Caki2 (cell line): ENCODE measurements at places on chromosomes 11 and 22. TPM values are rescaled to one million over a fixed set of nuclear protein-coding genes. Genes with fewer than 3 reads are reported as not detected.

Gene RFPL2
- 0.49 and 2.8 TPM in 2 replicates for total RNA-seq

GRCh38 chr11:1083621-1084551 lies 9.2 kb downstream of the MUC2 start:
- no peak for DNase-seq

DNA sequence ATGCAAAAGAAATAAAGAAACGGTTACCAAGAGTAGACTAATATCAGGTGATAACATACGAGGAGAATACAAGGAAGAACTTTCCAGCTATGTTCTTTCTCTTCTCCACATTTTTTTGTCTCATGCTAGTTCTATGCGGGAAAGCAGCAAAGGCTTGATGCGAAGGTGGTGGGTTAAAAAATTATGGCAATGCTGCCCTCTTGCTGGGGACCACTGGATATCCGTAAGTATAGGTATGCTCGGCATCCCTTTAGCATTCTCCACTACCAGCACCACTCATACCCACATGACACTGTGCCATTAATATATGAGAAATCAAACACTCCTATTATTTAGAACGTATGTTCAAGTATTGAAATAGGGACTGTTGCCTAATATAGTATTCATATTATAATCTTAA lies 776.4 kb downstream of the LRRC4C start:
- no peak for DNase-seq

- no peak for DNase-seq
Observed at GRCh38 chr11:120293038-120293800, 31.9 kb upstream of the TLCD5 start.

DNA sequence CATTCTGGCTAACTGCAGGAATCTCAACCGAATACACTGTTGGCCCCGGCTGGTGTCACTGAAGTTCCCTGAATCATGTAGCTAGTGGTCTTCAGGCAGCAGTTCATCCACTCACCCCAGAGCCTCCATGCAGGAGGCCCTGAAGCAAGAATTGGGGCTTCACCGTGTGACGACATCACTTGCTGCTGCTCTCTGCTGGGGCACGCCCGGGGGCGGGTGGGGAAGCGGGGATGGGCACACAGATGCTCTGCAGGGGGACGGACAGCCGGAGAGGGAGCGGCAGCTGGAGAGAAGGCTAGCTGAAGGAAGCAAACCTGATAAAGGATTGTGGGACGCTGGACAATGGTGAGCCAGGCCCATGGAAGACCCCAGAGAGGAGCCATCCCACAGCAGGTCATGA lies 17.0 kb downstream of the B3GAT1 start:
- DNase-seq, result no peak

- no peak for DNase-seq
Observed at GRCh38 chr11:45083544-45084087, 62.8 kb upstream of the PRDM11 start.

GRCh38 chr22:27613099-27614005 lies 188.2 kb downstream of the MN1 start:
- DNase-seq, result no peak

DNA sequence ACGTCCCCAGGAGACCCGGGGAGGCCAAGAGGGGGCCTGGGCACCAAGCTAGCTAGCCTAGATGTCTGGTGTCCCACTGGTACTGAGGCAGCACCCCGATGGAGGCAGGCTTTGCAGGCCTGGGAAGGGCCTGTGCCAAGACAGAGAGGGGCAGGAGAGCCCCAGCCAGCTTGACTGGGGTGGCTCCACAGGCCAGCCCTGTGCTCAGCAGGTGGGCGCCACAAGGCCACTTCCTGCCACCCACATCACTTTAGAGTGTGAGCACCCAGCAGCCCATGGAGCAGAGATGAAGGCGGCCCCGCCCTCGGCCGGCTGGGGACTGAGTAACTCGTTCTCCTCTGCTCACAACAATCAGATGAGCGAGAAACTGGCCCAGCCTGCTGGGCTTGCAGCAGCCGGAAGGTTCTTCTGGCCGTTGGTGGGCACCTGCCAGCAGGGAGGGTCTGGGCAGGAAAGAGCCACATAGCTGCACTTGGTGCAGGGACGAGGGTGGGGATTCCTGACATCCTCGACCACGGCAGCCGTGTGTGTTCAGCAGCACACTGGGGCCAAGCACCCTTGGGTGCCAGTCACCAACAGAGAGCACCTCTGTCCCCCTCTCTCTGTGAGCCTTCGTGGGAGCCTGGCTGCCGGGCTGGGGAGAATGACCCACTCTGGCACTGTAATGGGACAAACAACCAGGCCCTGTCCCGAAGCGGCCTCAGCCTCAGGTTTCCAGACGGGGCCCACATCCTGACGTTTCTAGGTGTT lies 7.6 kb downstream of the OSBPL5 start:
- no peak for DNase-seq

- no peak for DNase-seq
Observed at GRCh38 chr11:19558189-19558986, 154.2 kb upstream of the NAV2 start.
